ENCODE measurements at places on chromosomes 11 and 22. TPM values are rescaled to one million over a fixed set of nuclear protein-coding genes. Genes with fewer than 3 reads are reported as not detected.

Gene SMARCB1
- total RNA-seq, result 42.6 TPM

Gene MUC5AC
- not detected for total RNA-seq

Gene CYB5R2
- 5.0 TPM for total RNA-seq

Gene BMAL1
- total RNA-seq, result 28.4 TPM

Gene WNT11
- total RNA-seq, result 59.3 TPM

Gene OR10A2
- total RNA-seq, result not detected

Gene INS
- total RNA-seq, result not detected

Gene OR4A47
- not detected for total RNA-seq

Gene SCGB1D2
- not detected for total RNA-seq

Gene SLC43A3
- total RNA-seq, result 72.6 TPM

Gene INPP5J
- total RNA-seq, result 0.52 TPM

Gene MSANTD2
- total RNA-seq, result 13.0 TPM

Gene CRYBB3
- not detected for total RNA-seq

Gene MYRF
- total RNA-seq, result 3.7 TPM

Gene RAB6A
- total RNA-seq, result 118 TPM

Gene RIBC2
- total RNA-seq, result not detected

Gene NFAM1
- total RNA-seq, result 6.7 TPM

Gene SLC5A12
- not detected for total RNA-seq

Gene SCGB1C1
- total RNA-seq, result not detected

Gene MSANTD4
- total RNA-seq, result 24.2 TPM

Gene PDE3B
- total RNA-seq, result 2.8 TPM

Gene ALG9
- 21.8 TPM for total RNA-seq

Gene APOBEC3A
- 2.5 TPM for total RNA-seq

Gene CDKN1C
- 23.6 TPM for total RNA-seq

Gene BAIAP2L2
- 0.37 TPM for total RNA-seq

Gene AP5B1
- total RNA-seq, result 10.7 TPM

Gene POU2AF3
- 2.0 TPM for total RNA-seq

Gene OR2AT4
- total RNA-seq, result not detected

Gene LRRC10B
- 1.6 TPM for total RNA-seq

Gene VPREB3
- total RNA-seq, result not detected

Gene PRSS23
- 208 TPM for total RNA-seq

Gene C11orf97
- not detected for total RNA-seq

Gene NPTXR
- 8.3 TPM for total RNA-seq

Gene MS4A6E
- not detected for total RNA-seq

Gene OR8J1
- not detected for total RNA-seq

Gene GGT5
- 65.8 TPM for total RNA-seq

Gene LMF2
- total RNA-seq, result 53.3 TPM

Gene AGBL2
- 0.48 TPM for total RNA-seq

Gene PLEKHA7
- 9.0 TPM for total RNA-seq

Gene UBE2L3
- total RNA-seq, result 36.8 TPM

Gene SAA1
- total RNA-seq, result 324 TPM

Gene MISFA
- 2.1 TPM for total RNA-seq

Gene CADM1
- 2.5 TPM for total RNA-seq

Gene MEI1
- total RNA-seq, result 1.4 TPM

Gene OR6A2
- total RNA-seq, result not detected

Gene STIM1
- total RNA-seq, result 66.9 TPM

Gene OAF
- total RNA-seq, result 82.6 TPM

Gene HEPN1
- 0.28 TPM for total RNA-seq

Gene GRM5
- total RNA-seq, result 0.81 TPM

Gene HMOX1
- 14.4 TPM for total RNA-seq

Gene BEST1
- total RNA-seq, result 9.5 TPM

Gene UBQLN3
- not detected for total RNA-seq

Measured in posterior vena cava (tissue), 2 donors.